ENCODE measurements at places on chromosomes 4 and X.

DNA sequence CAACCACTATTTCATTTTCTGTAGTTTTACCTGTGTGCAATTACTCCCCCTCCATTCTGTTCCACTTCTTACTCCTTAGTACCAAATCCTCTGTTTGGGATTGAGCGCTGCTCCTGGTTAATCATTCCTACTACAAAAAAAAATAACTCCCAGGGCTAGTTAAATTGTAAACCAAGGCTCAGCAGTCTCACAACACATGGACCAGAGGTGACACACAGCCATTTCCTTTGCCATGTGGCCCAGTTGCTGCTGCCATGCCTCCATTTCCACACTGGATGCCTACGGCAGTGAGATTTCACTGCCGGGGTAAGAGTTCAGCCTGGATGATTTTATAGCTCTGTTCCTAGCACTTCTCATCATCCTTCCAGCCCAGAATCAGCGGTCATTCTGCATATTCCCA is 107.2 kb downstream of the AKAP4 start:
- DNase-seq, result no peak

DNA sequence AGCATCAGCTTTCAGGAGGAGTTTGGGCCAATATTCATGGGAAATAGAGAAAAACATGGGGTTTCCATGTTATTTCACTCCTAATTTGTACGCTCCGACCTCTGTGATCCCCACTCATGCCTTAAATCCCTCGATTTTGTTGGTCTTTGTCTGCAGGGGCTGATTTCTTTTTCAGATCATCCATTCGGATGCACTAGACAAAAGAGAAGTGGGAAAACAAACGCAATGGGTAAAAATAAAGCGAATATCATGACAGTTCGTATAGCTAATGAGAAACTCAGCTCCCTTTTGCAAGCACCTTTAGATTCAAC is 139.1 kb upstream of the PLAC1 start:
- DNase-seq, result no peak

DNA sequence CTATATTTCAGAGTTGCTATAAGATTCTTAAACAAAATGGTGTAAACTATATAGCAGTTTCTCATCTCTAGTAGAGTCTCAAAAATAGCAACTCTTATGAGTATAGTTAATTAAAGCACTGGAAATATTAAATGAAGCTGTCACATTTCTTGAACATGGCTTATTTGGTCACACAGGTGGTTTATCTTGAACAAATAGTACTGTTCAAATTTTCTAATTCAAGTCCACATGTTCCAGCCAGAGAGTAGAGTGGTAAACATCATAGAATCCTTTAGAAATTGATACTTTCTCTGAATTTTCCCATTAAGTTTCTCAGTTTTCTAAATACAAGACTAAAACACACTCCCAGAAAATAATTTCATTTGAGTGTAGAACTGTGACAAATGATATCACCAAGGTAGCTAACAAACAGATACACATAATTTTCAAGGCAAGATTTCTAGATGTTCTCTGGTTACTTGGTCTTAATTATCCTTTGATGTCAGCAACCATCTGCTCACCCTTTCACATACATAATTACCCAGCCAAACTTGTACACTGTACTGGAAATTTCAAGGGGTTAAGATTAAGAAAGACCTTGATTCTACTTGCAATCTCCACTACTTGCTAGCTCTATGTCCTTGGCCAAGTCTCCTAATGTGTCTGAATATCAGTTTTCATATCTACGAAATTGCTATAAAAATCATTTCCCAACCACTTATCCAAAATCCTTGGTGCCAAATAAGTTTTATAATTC is 24.3 kb upstream of the PAK3 start:
- DNase-seq, result no peak

DNA sequence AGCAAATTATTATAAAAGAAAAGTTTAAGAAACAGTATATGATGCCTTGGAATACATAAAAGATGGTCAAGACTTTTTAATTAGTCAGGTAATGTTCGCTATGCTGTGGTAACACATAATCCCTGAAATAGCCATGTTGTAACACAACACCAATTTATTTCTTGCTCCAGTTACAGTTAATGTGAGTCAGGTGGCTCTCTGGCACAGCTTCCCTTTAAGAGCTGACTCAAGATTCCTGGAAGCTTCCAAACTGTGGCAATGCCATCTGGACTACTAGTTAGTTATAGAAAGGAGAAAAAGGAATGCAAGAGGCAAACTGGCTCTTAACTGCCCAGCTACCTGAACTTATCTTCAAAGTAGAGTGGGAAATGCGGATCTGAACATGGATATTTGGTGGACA is 210.5 kb downstream of the CHM start:
- no peak for DNase-seq

DNA sequence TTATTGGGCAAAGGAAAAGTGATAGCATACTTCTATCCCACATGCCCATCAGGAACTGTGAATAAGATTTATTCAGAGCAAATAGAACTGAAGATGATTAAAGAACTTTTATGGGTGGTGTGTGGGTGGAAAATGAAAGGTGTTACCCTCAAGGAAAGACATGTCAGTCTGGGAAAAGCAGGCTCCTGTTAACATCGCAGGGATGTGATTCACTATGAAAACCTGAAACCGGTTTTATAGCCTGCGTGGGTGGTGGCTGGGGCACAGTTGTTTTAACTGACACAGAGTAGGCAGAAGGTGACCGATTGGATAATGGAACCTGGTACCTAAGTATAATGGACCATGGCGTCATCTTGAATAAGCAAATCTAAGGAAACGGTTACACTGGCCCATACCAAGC is 61.3 kb upstream of the CASK start:
- DNase-seq, result no peak

GRCh38 chr4:5881340-5881739 is 11.5 kb downstream of the CRMP1 start:
- DNase-seq, result no peak

DNA sequence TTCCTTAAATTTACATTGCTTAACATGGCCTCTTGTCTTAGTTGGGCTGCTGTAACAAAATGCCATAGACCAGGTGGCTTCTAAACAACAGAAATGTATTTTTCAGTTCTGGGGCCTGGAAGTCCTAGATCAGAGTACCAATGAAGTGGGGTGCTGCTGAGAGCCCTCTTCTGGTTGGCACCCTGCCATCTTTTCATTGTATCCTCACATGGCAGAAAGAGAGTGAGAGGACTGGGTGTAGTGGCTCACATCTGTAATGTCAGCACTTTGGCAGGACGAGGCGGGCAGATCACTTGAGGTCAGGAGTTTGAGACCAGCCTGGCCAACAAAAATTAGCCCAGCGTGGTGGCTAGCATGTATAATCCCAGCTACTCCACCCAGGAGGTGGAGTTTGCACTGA is 12.0 kb upstream of the KLB start:
- DNase-seq, result no peak

- no peak for DNase-seq
These were observed 153.2 kb upstream of the RPL34 start for GRCh38 chr4:108466936-108467902.

DNA sequence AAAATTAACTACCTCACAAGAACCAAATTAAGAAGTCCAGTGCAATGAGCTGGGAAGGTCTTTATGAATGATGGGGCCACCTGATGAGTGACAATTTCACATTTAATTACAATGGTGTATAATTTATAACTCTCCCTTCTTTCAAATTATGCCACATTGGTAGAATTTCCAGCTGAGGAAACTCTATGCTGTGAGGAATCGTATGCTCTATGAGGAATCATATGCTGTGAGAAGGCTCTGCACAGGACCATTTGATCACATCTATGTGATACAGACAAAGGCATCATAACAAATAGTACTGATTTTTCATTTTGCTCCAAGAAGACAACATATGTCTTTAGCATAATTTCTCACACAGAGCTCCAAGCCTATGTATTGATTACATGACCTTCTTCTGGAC is 69.3 kb downstream of the PDHA2 start:
- DNase-seq, result no peak

DNA sequence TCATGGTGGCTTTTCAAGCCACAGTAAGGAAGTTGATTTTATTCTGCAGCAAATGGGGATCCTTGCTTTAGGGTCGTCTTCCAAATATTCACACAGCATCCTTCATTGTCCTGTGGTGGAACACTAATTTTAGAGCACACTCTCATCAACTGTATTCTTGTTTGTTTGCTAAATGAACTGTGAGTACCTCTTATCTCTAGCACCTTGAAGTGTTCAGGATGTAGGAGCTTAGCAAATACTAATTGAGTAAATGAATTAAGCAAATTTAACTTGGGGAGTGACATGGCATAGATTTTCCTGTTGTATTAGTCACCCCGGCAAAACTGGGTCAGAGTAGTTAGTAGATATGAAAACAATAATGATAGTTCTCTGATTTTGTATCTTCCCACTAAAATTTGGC is 156.9 kb downstream of the UBE2NL start:
- no peak for DNase-seq

DNA sequence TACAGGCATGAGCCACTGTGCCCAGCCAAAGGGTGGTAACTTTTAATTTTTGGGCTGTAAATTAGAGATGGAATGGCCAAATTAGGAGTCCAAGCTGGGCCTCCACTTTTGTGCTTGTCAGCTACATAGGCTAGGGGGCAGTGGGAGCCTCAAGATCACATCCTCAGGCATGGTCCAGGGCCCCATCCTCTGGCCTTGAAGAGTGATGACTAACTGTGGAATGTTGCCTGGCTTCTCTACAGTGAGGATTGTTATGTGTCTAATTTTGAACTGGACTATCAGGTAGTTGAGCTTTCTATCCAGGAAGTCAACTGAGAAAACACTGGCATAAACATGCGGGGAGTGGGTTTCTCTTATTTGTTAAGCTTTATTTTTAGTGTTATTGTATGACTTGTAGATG is 33.0 kb downstream of the CCNG2 start:
- no peak for DNase-seq

DNA sequence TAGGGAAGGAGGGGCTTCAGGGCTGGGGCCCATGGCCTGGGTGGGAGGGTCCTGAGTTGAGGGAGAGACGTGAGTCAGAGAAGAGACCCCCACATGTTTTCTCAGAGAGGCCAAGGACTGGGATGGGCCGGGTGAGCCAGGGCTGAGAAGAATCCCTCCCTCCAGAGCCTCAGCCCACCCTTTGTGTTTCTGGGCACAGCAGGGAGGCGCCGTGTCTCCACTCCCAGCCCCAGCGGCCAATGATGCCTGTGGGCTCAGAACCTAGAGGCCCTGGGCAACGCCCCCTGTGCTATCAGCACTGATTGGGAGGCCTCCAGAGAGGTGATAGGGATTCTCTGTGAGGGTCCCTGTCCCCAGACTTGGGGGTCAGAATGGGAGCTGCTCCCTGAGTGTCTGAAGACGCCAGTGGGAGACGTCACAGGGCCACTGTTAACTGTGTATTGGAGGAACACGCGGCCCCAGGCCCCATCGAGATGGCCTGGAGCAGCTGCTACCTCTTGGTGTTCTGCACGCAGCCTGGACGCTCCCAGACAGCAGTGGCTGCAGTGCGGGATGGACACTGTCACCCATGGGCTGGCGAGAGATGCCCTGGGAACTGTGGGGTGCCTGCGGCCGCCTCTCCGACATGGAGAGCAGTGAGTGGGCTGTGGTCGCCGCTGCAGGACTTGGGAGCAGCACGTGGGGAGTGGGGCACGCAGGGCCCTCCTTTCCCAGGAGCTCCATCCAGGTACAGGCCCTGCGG is 8.5 kb downstream of the FGFRL1 start:
- no peak for DNase-seq

GRCh38 chr4:167724941-167725340 is 367.4 kb upstream of the ANXA10 start:
- no peak for DNase-seq

GRCh38 chr4:79588679-79589078 is 180.7 kb upstream of the GK2 start:
- no peak for DNase-seq

GRCh38 chr4:131534944-131535645 is 1614.0 kb upstream of the PCDH10 start:
- no peak for DNase-seq

- DNase-seq, result no peak
These were observed 96.1 kb downstream of the FRYL start for GRCh38 chr4:48683784-48684666.

- no peak for DNase-seq
These were observed 60.6 kb downstream of the HTRA3 start for GRCh38 chr4:8329859-8330761.

DNA sequence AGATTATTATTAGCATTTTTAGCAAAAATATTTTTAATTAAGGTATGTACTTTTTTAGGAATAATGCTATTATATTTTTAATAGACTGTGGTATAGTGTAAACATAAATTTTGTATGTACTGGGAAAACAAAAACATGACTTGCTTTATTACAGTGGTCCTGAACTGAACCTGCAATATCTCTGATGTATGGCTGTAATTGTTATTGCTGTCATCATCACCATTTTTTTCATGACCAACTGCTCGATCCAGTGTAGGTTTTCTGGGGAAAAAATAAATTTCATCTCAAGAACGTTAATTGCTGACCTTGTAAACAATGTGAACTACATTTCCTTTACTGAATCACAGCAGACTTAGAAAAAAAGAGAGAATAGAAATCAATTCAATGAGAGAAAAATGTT is 83.6 kb upstream of the ATOH1 start:
- no peak for DNase-seq

DNA sequence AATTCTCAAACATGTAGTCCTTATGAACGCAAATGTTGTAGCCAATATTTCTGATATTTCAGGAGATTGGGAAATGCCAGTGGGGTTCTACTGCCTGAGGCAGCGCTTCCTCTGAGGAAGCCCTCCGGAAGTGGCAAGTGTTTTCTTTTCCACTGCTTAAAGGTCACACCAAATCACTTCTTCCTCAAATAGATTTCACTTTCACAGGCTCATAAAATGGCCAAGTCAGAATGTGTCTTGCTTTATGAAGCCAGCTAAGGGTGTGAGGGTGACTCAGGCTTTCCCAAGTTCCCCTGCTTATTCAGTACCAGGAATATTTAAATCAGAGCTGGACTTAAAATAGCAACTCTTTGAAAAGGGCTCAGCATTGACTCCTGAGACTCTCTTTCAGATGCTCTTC is 514.2 kb upstream of the DIPK2B start:
- DNase-seq, result no peak

GRCh38 chr4:38323141-38323641 is 340.8 kb upstream of the KLF3 start:
- DNase-seq, result no peak

DNA sequence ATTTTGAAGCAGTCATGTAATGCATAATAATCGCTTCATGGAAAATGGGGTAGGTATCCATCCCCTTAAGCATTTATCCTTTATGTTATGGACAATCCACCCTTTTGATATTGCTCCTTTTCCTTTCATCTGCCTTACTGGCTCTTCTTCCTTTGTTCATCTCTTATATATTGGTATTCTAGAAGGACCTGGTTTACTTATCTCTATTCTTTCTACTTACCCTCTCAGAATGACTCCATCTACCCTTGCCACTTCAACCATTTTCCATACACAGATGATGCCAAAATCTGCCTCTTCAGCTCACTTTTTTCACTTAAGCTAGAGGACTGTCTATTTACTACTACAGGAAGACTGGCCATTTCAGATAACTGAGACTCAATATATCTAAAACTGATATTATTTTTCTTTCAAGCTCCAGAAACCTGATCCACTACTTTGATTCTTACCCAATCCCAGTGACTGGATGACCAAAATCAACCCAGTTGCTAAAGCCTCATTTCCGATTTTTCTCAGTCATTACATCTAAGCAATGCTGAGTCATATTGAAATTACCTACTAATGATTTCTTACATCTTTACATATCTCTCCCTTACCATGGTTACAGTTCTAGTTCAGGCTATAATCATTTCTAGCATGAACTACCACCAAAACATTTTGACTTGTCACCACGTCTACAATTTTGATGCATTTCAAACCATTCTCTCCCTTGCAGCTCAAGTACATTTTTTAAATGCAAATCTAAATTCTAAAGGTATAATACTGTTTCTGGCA is 93.7 kb downstream of the FAAH2 start:
- DNase-seq, result no peak

Measured in anterior cingulate cortex (tissue), 58 donors.